ENCODE measurements at places on chromosomes 4 and X.
A peak's percentile ranks its signal among the peaks of the same experiment; 100 is the strongest.

DNA sequence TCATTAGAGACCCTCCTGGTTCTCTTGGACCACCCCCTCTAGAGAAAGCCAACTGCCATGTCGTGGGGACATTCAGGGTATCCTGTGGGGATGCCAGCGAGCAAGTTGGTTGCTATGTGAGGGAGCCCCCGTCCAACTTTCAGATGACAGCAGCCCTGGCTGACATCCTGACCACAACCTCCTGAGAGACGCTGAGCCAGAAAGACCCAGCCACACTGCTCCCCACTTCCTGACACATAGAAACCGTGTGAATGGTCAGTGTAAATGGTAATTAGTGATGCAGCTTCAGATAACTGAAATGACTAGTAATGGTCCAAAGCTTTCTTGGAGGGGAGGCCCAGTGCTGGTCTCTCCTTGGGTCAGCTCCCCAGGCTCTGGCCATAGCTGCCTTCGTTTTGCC, 10.8 kb downstream of the CLCN4 start:
- no peak for DNase-seq

- no peak for DNase-seq
Measured at GRCh38 chrX:152639426-152639825, 1.7 kb downstream of the GABRQ start.

- no peak for DNase-seq
Measured at GRCh38 chr4:164779080-164779479, 25.1 kb downstream of the SMIM31 start.

DNA sequence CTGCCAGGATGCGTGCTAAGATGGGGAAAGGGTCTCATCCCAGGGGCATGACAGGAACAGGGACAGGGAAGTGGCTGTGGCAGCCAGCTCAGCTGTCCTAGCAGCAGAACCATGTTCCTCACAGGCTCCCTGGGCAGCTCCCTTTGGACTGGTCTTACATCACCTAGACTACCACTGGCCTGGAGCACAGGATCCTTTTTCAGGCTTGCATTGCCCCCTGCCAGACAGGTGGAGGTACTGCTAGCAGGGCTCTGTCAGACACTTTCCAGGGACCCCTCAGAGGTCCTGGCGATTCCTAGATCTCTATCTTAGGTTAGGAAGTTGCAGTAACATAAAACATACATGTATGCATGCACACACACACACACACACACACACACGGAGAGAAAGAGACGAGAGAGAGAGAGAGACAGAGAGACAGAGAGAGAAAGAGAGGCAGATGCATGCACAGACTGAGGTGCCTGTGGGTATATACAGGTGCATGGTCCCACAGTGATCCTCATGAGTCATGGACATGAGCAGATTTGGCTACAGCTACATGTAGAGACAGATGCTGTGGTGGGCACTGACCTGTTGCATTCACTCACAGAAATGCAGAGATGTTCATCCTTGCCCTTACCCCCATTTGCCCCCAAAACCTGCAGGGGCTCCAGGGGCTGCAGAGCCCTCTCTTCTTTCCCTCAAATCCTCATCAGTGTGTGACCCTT, 63.6 kb downstream of the STARD8 start:
- peak; percentile 36 for DNase-seq

DNA sequence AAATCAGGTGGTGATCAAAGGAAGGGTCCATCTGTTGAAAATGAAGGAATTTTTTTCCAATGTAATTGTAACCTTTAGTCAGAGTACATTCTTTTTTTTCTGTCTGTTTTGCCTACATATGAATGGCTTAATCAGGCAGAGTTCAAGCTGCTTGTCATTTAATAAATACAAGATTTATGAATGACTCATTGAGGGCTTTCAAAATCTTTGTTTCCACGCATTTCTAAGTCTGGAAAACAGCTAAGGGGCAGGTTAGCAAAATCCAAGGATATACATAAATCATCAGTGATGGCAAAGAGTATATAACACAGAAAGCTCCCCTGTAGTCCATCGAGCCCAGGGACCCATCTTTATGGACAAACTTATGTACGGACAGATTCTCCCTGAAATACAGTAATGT, 1.8 kb downstream of the CA5B start:
- DNase-seq, result no peak

- no peak for DNase-seq
Measured at GRCh38 chr4:183350317-183351071, 28.3 kb upstream of the CLDN24 start.

GRCh38 chrX:7580127-7580526, 262.8 kb upstream of the VCX start:
- DNase-seq, result no peak

DNA sequence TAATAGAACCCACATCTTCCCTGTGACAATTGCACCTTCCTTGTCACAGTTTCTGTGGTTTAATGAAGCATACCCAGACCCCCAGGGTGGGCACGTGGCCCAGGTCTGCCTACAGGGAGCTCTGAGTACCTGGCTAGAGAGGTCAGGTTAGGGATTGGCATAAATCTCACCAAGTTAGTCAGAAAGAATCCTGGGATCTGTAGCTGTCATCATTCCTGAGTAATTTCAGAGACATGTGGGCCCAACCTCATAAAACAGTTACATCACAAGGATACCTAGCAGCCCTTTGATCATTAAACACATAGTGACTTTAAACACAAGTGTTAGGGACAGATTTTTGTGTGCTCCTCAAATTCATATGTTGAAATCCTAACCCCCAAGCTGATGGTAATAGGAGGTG, 123.0 kb downstream of the KDR start:
- DNase-seq, result no peak

GRCh38 chrX:55142206-55142918, 53.5 kb downstream of the PAGE2 start:
- no peak for DNase-seq

GRCh38 chrX:106378616-106379015, 210.5 kb downstream of the PWWP3B start:
- no peak for DNase-seq

GRCh38 chrX:107204068-107204605, 2.1 kb downstream of the NUP62CL start:
- no peak for DNase-seq

- no peak for DNase-seq
Measured at GRCh38 chr4:76738086-76738931, 159.6 kb downstream of the SOWAHB start.

GRCh38 chrX:9710332-9710731, 55.3 kb downstream of the GPR143 start:
- DNase-seq, result no peak

- no peak for DNase-seq
Measured at GRCh38 chr4:7052923-7053715, 9.9 kb downstream of the TADA2B start.

DNA sequence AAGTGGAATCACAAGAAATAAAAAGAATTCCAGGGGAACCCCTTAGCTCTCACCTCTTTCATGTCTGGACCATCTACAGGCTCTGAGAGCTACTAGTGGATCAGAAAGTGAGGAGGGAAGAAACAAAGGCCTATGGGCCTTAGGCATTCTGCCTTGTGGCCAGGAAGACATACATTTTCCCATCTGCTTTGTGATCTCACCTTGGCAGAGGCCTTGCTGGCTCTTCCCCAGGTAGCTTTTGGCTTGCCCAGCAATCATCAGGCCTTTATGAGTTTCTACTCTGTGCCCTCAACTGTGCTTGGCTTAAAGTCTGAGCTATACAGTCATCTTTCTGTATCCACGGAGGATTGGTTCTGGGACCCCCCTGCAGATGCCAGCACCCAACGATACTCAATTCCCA, 28.3 kb upstream of the CD99L2 start:
- no peak for DNase-seq

DNA sequence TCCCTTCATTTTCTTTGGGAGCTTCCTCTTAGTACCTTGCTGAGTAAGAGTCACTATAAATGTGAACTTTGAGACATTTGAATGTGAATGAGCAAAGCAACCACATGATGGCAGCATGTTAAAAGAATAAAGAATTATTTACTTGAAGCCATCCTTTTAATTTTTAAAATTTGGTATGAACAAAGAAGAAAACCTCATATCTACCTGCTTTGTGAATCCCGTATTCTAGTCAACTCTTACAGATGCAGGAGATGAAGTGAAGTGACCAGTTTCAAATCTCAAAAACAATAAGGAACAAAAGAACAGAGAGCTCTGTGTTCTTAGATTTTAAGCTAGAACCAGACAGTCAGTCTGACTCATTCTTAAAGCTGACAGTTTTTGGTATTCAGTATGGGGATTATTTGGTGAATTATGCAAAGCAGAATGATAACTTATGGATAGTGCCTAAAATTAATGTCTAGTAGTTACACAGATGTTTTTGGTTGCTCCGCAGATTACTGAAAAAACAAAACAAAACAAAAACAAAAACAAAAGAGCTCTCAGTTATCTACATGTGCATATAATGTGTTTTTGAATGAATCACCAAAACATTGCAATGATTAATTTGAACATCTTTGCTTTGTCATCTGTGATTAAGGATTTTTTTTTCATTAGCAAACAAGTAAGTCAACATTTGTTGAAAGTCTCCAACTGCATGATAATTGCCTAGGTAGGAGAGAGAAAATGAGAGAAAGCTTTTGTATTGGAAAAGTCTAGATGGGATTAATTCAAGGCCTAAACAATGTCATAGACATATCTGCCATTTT, 48.2 kb upstream of the H2AZ1 start:
- peak; percentile 29 for DNase-seq

All from D341Med (cell line).